ENCODE measurements at places on chromosomes 7 and 10.

DNA sequence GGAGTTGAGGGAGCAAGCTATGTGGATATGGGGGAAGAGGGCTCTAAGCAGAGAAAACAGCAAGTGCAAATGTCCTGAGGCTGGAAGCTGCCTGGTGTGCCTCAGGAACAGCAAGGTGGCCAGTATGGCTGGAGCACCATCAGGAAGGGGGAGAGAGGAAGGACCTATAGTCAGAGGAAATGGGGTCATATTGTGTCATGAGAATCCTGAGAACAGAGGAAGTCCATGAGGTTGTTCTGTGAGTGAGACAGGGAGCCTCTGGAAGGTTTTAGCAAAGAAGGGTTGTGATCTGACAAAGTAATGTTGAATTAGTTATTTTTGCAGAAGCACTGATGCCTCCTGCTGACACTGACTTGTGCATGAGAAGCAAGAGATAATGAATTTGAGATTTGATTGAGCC lies 204.3 kb downstream of the PTEN start:
- no peak for DNase-seq

- no peak for DNase-seq
These were observed 58.6 kb downstream of the LAMB4 start for GRCh38 chr7:108071551-108071950.

GRCh38 chr7:83466956-83467355 lies 182.0 kb downstream of the SEMA3E start:
- no peak for DNase-seq

GRCh38 chr7:38878694-38879457 lies 30.1 kb downstream of the VPS41 start:
- no peak for DNase-seq

Data from kidney (tissue), 22 donors.